Left ventricle myocardium superior (tissue), 1 donor: ENCODE measurements at places on chromosomes 6 and 20.

GRCh38 chr6:166708460-166708859, 81.4 kb upstream of the RPS6KA2 start:
- DNase-seq: no peak

DNA sequence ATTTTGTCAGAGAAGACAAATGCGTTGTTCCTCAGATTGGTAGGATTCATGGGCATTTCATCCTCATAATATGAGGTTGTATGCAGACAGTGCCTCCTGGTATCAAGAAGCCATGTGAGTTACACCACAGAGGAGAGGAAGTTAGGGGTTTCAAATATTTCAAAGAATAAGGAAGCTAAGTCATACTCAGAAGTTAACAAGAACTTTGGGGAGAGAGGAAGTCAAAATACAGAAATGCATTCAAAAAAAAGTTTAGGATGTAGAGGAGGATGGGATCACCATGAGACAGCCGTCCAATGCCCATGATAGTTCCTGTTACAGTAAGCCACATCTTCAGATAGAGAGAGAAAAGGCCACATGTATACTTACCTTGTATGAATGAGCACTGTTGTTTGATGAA, 22.3 kb downstream of the HLA-DOB start:
- no peak for DNase-seq

DNA sequence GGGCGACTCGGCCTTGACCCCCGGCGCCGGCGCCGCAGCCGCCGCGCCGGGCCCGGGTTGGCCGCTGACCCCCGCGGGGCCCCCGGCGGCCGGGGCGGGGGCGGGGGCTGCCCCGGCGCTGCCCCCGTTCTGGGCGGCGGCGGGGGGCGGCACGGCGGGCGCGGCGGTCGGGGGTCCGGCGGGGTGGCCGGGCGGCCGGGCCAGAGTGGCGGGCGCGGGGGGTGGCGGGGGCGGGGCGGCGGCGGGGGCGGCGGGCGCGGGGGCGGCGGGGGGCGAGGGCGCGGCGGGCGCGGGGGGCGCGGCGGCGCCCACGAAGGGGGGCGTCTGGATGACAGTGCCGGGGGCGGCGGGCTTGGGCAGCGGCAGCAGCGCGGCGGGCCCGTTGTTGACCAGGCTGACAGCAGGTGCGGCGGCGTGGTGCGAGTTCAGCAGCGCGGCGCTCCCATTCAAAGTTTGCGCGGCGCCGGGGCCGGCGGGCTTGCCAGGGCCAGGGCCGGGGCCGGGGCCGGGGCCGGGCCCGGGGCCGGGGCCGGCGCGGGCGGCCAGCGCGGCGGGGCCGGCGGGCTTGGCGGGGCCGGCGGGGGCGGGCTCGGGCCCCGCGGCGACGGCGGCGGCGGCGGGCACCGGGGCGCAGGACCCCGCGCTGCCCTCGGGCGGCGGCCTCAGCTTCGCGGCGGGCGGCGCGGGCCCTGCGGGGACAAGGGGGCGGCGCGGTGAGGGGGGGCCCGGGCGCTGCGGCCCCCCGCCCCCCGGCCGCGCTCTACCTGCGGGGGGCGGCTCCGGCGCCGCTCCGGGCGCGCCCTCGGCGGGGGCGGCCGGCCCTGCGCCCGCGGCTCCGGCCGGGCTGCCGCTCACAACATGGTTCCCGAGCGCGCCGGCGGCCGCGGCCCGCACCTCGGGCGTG, 659 bp downstream of the TAF4 start:
- no peak for DNase-seq

GRCh38 chr6:159106627-159107241, 61.9 kb upstream of the TAGAP start:
- DNase-seq: peak; percentile 74

- DNase-seq: no peak
Observed at GRCh38 chr20:19427480-19427879, 215.0 kb downstream of the SLC24A3 start.

- DNase-seq: no peak
Observed at GRCh38 chr6:44292661-44293365, 20.3 kb downstream of the AARS2 start.

DNA sequence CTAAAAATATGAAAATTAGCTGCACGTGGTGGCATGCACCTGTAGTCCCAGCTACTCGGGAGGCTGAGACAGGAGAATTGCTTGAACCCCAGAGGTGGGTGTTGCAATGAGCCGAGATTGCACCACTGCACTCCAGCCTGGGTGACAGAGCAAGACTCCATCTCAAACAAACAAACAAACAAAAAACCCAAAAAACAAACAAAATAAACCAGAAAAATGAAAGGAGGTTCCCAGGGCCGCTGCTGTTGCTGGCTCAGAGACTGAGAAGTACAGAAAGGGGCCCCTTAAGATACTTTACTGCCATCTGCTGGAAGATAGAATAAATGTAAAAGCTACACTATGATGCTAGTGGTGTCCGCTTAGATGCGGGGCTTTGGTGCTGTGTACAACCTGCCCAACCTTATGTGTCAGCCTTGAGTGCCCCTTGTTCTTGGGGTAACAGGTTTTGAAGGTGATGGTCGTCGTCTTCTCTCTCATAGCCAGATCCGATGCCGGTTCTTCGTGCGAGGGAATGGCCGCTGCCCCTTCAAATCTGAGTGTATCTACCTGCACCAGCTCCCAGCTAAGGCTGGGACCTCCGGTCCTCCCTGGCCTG, 2.8 kb upstream of the FANCE start:
- no peak for DNase-seq

GRCh38 chr20:20782231-20782630, 69.8 kb upstream of the RALGAPA2 start:
- no peak for DNase-seq

GRCh38 chr6:124029567-124029966, 225.9 kb downstream of the NKAIN2 start:
- no peak for DNase-seq

- DNase-seq: no peak
Observed at GRCh38 chr6:11974089-11974488, 38.0 kb upstream of the HIVEP1 start.

DNA sequence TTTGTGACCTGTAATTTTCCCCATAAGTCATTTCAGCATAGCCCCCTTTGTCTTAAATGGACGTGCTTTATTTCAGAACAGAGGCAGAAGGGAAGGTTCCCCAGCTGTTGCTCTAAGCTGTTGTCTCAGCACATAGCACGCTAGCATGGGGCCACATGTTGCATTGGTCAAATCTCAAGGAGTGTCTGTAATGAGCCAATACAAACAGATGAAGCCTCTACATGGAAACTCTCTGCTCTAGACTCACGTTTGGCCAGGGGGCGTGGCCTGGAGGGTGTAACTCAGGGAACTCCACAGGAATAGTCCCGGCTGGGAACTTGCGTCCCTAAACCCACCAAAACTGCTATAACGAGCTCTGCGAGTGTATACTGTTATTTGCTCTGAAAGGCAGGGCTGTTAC, 35.2 kb upstream of the SLC22A2 start:
- no peak for DNase-seq

GRCh38 chr6:154448448-154449096, 61.9 kb downstream of the CNKSR3 start:
- no peak for DNase-seq

- no peak for DNase-seq
Observed at GRCh38 chr6:148769304-148769968, 22.6 kb downstream of the UST start.

DNA sequence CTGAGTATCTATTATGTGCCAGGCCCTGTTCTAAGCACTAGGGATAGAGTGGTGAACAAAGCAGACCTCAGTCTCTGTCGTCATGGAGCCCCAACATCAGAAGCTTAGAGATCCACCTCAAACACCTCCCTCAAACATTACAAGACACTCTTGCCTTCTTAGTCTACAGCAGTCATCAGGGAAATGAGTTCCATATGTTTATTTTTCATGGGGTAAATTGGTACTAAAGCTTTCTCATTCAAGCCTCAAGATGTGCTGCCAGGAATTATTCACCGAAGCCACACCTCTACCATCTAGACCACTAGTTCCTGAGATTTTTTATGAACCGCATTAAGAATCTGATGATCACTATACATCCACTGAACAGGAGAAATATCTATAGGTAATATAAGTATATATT, 59.0 kb upstream of the TFB1M start:
- DNase-seq: no peak
